A172 (cell line): ENCODE measurements at places on chromosomes 1 and 21. TPM values are rescaled to one million over a fixed set of nuclear protein-coding genes. Genes with fewer than 3 reads are reported as not detected.

GRCh38 chr1:223189903-223190724 lies 47.1 kb upstream of the TLR5 start:
- DNase-seq = peak; percentile 78

GRCh38 chr1:68321084-68321685 lies 88.9 kb upstream of the WLS start:
- DNase-seq = no peak

DNA sequence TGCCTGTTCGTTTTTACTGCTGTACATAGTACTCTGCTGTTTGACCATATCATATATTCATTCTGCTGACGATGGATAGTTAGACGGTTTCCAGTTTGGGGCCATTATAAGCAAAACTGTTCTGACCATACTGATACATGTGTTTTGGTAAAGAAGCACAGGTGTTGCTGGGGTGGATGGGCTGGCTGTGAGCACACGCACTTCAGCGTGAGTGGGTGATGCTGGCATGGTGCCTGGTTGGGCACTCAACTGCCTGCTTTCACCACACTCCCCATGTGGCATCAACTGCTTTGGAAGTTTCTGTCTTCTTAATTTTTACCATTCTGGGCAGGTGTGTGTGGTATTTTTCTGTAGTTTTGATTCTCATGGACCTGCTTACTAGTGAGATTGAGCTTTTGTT lies 37.3 kb downstream of the ADARB1 start:
- no peak for DNase-seq

TADA1 gene
- total RNA-seq = 24.1 and 28.5 TPM in 2 replicates

GRCh38 chr1:50929376-50929958 lies 30.6 kb downstream of the FAF1 start:
- peak; percentile 11 for DNase-seq

- DNase-seq = no peak
These were observed 114.3 kb upstream of the RUNX1 start for GRCh38 chr21:35163411-35163810.

GRCh38 chr21:29221253-29221744 lies 77.4 kb upstream of the BACH1 start:
- peak; percentile 99 for DNase-seq

GRCh38 chr1:64242895-64243756 lies 39.7 kb downstream of the UBE2U start:
- peak; percentile 49 for DNase-seq

DNA sequence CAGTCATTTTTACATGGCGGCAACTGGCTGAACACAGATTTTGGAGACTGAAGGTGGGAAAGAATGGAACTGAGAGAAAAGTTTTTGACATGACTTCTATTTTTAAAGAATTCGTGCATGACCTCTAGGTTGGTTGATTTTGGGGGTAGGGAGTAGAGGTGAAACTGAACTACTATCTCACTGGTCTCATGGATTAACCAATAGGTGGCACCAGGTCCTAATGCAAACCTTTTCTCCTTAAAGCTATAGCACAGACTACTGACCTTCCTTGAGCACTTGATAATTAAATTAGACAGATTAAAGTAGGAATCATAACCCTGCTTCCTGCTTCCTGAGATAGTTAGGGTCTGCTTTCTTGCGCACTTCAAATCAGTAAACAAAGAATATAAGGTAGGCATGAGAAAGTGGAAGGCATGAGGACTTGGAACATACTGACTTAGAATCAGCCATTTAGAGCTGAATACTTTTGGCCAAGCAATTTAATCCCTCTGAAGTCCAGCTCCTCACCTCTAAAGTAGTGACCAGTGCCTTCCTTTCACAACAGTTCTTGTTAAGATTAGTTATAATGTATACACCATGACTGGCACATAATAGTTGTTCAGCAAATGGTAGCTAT lies 206.0 kb downstream of the CENPF start:
- DNase-seq = peak; percentile 53

DNA sequence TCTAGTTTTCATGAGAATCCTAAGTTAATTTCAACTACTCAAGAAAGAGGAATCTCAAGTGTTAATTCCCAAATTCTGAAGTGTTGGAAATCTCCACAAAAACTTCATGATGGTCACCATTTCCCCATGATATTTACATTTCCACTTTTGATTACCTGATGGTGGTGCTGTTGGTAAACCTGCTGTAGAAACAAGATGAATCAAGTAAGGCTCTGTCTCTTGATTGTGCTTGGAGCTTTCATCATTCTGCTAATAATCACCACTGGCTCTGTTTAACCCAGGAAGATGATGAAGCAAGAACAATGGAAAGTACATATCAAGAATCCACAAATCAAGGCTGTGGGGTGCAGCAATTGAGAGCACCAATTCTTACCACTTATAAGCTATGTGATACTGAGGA lies 77.8 kb downstream of the C4BPA start:
- DNase-seq = peak; percentile 21

DNA sequence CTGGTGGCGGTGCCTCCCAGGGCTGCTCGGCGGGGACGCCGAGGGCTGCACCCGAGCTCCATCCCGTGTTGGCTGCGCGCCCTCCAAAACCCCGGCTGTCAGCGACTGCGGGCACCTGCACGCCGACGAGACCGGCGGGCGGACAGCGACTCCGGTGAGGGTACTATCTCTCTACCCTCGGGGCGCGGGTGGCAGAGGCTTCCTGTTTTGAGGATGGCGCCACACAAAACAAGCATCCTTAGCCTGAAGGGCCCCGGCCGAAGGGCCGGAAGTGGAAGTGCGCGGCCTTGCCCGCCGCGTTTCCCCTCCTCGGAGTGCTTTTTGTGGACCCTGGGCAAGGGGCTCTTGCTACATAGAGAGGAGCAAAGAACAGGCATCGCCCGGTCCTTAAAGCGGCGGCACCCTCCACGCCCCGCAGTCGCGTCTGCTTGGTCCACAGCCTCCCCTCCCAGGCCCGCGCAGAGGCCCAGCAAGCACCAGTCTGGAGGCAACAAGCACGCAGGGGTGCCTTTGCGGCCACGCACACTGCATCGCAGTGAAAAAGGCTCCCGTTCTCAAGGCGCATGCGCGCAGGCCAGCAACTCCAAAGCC lies 561 bp upstream of the COQ8A start:
- DNase-seq = no peak

OPTC gene
- not detected in 2 replicates for total RNA-seq

DNA sequence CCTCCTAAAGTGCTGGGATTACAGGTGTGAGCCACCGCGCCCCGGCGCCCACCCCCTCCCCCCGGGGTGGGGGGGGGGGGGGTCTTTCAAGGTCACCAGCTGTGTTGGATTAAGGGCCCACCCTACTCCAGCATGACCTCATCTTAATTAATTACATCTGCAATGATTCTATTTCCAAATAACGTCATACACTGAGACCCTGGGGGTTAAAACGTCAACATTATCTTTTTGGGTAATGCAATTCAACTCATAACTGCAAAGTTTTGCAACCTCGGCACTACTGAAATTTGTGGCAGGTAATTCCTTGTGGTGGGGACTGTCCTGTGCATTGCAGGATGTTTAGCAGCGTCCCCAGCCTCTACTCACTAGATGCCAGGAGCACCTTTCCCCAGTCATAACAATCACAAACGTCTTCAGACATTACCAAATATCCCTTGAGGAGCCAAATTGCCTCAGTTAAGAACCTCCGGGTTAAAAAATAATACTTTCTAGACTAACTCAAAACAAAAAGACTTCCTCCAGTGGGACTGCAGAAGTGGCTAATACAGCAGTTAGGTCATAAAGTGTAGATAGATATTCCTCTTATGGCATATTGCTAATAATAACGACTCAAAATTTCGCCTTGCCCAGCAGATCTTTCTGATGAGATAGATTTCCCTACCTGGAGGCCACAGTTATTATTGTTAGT lies 233.0 kb upstream of the KAZN start:
- no peak for DNase-seq

GRCh38 chr1:214557952-214558735 lies 6.7 kb upstream of the PTPN14 start:
- DNase-seq = peak; percentile 98

CELA3B gene
- total RNA-seq = not detected in 2 replicates

GRCh38 chr1:205971082-205971481 lies 27.8 kb upstream of the SLC26A9 start:
- no peak for DNase-seq

DNA sequence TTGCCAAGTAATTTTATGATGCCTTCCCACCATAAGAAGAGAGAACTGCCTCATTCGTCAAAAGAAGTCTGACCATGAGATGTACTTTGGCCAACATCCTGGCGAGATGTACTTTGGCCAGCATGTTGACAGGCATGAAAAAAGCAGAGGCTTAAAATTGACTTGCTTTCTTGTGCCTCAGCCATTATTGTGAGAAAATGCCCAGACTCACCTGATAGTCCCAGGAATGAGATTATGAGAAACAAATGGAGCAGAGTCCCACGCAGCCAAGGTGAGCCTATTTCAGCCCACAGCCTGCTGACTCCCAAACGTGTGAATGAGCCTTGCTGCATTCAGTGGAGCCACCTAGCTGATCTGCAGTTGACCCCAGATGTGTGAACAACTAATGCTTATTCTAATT lies 43.5 kb upstream of the ZNF644 start:
- no peak for DNase-seq

- DNase-seq = no peak
These were observed 51.5 kb upstream of the RUNX3 start for GRCh38 chr1:24981631-24982005.

CD84 gene
- not detected in 2 replicates for total RNA-seq

WNT2B gene
- 0.05 TPM in 1 of 2 replicates, not detected in the other for total RNA-seq

AMY1B gene
- total RNA-seq = not detected in 2 replicates

SLC16A4 gene
- total RNA-seq = 31.0 and 35.0 TPM in 2 replicates

DNA sequence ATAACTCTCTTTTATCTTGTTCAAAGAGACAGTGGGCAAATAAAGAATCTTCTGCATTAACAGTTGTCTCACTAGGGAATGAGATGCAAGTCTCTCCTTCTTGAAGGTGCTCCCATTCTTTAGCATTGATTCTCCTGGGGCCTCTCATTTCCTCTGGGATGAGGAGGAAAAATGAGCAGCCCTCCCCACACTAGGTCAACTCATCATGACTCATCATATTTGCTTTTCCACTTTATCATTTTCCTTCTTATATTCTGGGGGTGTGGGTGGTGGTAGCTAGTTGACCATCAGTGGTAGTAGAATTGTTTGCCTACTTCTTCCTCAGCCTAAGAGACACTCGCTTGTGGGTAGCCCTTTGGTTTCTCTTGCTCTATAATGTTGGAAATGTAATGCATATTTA lies 182.0 kb upstream of the C1orf87 start:
- DNase-seq = peak; percentile 36

GRCh38 chr1:171811672-171812071 lies 29.6 kb upstream of the DNM3 start:
- DNase-seq = no peak

DNA sequence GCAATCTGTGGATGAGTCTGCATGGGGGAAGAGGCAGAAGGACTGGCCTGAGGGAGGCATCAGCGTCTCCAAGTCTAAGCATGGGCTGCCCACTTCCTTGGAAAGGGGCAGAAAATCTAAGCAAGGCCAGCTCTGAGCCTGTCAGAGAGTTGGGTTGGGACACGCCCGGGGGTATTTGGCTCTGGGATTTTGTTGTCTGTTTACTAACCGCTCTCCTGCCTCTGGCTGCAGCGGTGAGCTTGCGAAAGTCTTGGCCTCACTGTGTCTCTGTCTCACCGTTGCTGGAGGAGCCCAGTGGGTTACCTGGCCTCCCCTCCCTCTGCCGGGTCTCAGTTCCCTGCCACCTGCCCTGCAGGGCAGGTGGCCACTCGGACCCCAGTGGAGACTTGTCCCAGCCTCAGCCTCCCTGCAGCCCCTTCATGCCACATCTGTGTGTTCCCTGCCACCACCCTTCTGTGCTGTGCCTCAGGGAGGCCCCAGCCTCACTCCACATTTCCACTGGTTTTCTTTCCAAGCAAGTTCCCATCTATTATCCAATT lies 33.7 kb downstream of the EDN2 start:
- DNase-seq = no peak

TRAPPC3 gene
- 86.7 and 110 TPM in 2 replicates for total RNA-seq

- DNase-seq = no peak
These were observed 16.4 kb upstream of the CLSTN1 start for GRCh38 chr1:9840176-9840575.

DNA sequence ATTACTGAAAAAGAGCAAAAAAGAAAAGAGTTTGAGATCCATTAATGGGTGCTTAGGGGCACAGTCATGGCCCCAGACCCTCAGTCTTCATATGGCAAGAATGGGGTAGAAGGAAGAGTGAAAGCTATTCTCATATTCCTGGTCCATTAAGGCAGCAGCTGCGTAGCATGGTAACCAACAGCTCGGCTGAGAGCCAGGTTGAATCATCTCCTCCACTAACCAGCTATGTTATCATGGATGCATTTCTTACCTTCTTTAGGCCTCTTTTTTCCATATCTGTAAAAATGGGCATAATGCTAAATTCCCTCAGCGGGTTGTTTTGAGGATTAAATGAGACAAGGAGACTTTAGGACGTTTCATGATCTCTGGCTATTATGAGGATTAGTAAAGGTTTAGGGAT lies 15.0 kb upstream of the SARS1 start:
- DNase-seq = peak; percentile 83

- no peak for DNase-seq
These were observed 147.1 kb downstream of the ASTN1 start for GRCh38 chr1:177017287-177017852.

DNA sequence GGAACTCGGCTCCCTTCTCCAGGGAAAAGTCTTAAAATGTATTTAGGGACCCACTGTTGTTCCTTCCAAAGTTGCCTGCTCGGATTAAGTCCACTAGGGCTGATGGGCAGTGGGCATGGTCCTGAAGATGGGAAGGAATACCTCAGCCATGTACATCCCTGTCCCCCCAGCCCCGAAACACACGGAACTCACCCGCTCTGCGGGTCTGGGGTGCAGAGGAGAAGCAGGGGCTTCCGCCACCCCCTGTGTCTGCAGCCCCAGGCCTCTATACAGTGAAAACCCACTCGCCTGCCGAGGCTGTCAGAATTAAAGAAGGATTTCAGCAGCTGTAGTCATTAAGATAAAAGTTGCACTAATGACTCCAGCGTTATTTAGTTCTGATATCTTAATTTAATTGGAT lies 212.6 kb upstream of the VAMP3 start:
- DNase-seq = no peak

DNA sequence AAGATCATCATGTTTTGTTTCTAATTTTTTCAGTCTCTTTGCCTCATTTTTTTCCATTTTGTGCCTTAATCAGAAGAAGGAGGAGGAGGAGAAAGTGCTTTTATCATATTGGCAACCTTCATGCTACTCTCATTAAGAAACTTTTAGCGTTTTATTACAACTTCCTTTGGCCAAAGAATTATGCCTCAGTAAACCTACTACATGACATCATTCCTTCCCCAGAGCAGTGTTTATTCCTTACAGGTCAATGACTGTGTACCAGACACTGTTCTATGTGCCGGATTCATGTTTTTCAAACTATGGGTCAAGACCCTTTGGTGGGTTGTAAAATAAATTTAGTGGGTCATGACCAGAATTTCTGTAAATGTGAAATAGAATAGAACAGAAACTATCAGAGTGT lies 110.4 kb downstream of the SLC30A10 start:
- DNase-seq = no peak
